ENCODE measurements at places on chromosomes 3 and 15.

DNA sequence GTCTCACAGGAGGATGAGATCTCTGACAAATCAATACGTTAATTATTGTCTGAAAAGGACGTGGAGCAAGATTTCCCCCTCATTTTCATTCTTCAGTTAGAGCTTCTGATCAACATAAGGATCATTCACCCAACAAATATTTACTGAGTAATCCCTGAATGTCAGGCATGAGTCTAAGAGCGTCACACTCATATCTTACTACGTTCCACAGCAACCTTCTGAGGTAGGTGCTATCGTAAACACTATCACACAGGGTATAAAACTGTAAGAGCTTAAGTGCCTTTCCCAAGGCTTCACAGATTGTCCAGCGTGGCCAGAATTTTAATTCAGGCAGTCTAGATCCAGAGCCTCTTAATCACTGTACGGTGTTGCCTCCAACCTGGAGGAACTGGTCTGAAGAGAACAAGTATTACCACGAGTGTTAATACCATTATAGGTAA is 10.6 kb upstream of the TM4SF1 start:
- peak; percentile 95 for DNase-seq

DNA sequence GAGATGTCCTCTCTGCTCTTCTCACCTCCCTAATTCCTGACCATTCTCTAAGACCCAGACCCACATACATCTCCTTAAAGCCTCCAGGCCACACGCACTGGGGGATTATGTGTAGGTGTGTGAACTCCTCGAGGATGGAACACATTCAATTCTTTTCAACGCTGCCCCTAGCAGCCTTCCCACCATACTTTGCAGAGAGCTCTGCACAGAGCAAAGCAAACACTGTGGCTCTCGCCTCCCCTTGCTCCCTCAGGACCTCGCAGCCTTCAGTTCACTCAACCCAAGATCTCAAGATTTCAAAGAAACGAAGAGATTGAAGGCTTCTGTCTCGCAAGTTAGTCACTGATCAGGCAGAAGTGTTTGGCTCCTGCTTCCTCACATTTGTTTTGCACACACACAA is 6.0 kb downstream of the ACTC1 start:
- DNase-seq, result no peak

GRCh38 chr15:82890338-82890994 is 62.1 kb downstream of the HOMER2 start:
- no peak for DNase-seq

DNA sequence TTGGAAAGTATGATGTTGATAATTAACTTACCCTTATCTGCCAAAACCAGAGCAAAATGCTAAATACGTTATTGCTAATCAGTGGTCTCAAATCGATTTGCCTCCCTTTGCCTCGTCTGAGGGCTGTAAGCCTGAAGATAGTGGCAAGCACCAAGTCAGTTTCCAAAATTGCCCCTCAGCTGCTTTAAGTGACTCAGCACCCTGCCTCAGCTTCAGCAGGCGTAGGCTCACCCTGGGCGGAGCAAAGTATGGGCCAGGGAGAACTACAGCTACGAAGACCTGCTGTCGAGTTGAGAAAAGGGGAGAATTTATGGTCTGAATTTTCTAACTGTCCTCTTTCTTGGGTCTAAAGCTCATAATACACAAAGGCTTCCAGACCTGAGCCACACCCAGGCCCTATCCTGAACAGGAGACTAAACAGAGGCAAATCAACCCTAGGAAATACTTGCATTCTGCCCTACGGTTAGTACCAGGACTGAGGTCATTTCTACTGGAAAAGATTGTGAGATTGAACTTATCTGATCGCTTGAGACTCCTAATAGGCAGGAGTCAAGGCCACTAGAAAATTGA is 59.7 kb downstream of the DCUN1D1 start:
- peak; percentile 20 for DNase-seq

GRCh38 chr3:107525644-107526305 is 3.0 kb downstream of the BBX start:
- DNase-seq, result peak; percentile 5

GRCh38 chr3:134496471-134497071 is 10.7 kb downstream of the CEP63 start:
- DNase-seq, result peak; percentile 66

DNA sequence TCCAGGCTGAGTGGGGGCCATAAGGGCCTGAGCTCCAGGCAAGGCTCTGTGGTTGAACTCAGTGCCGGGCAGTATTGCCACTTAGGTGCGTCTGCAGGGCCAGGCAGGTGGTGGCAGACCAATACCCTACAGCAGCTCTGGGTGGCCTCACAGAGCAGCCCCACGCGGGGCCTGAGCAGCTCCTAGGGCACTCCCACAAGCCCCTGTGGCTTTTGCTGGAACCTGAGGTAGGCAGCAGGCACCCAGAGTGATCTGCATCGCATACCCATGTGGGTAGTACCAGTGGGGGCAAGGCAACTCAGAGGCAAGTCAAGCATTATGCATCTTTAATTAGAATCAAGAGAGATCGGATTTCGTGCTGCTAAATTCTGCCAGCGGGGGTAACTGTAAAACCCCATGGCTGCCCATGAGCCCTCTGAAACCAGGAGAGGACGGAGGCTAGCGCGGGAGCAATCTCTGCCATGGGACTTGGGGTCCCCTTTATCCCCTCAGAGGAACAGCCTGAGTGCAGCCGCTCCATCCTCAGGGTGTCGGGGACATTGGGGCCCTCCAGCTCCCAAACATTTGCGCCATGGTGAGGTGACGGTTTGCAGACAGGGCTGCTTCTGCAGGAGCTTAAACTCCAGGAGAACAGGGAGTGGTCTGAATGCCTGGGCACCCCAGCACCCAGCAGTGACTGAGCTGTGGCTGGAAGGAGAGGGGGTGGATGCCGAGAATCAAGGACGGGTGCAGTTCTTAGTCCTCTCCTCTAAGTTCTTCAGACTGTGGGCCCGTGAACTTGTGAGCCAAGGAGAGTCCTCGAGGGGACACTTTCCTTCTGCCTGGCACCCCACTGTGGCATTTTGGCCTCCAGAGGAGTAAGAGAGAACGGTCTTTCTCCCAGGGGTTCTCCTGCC is 62.4 kb upstream of the PCSK6 start:
- DNase-seq, result no peak

- peak; percentile 24 for DNase-seq
Observed at GRCh38 chr15:31440754-31441311, 114.2 kb downstream of the KLF13 start.

- no peak for DNase-seq
Observed at GRCh38 chr3:58183221-58183620, 27.6 kb downstream of the DNASE1L3 start.

GRCh38 chr3:22724420-22724819 is 478.7 kb upstream of the UBE2E2 start:
- peak; percentile 15 for DNase-seq
